ENCODE measurements at places on chromosomes 4 and X. TPM values are rescaled to one million over a fixed set of nuclear protein-coding genes. Genes with fewer than 3 reads are reported as not detected.

EFHC2 gene
- 0.24 TPM for total RNA-seq

CENPVL2 gene
- total RNA-seq = not detected

PAGE3 gene
- total RNA-seq = not detected

ASMT gene
- 0.38 TPM for total RNA-seq

CPZ gene
- total RNA-seq = 0.30 TPM

NKX6-1 gene
- 0.51 TPM for total RNA-seq

NIPAL1 gene
- total RNA-seq = 0.37 TPM

ASB12 gene
- not detected for total RNA-seq

CXXC4 gene
- total RNA-seq = 0.05 TPM

LRIT3 gene
- 0.02 TPM for total RNA-seq

GK gene
- 2.0 TPM for total RNA-seq

CTAG1A gene
- total RNA-seq = not detected

STARD8 gene
- total RNA-seq = 1.7 TPM

AREG gene
- 21.5 TPM for total RNA-seq

GSX2 gene
- not detected for total RNA-seq

FHIP1A gene
- 0.09 TPM for total RNA-seq

LANCL3 gene
- 0.02 TPM for total RNA-seq

PAGE2B gene
- total RNA-seq = not detected

SCML1 gene
- total RNA-seq = 5.2 TPM

LUZP4 gene
- not detected for total RNA-seq

ZFP42 gene
- not detected for total RNA-seq

BST1 gene
- 15.0 TPM for total RNA-seq

EDA2R gene
- 10.3 TPM for total RNA-seq

EPHA5 gene
- 0.30 TPM for total RNA-seq

CFAP99 gene
- total RNA-seq = 0.16 TPM

RASL11B gene
- 0.20 TPM for total RNA-seq

SSX4B gene
- total RNA-seq = not detected

SLC25A5 gene
- 769 TPM for total RNA-seq

JCHAIN gene
- total RNA-seq = 0.24 TPM

SPANXN3 gene
- total RNA-seq = not detected

KLF8 gene
- total RNA-seq = not detected

TCEAL9 gene
- 97.0 TPM for total RNA-seq

ZCCHC18 gene
- total RNA-seq = 0.09 TPM

PDGFRA gene
- total RNA-seq = 0.45 TPM

GATA1 gene
- not detected for total RNA-seq

DCX gene
- total RNA-seq = not detected

TAPT1 gene
- total RNA-seq = 11.5 TPM

CT55 gene
- not detected for total RNA-seq

AFF2 gene
- not detected for total RNA-seq

ADGRG4 gene
- total RNA-seq = not detected

ERAS gene
- total RNA-seq = 0.16 TPM

NFKB1 gene
- 19.0 TPM for total RNA-seq

FDCSP gene
- not detected for total RNA-seq

PWWP3B gene
- total RNA-seq = 0.01 TPM

PFKFB1 gene
- 0.10 TPM for total RNA-seq

RGN gene
- total RNA-seq = not detected

All from A549 treated with AZD2906 at 1 μM for 4 hours (cell line).